ENCODE measurements at places on chromosomes 4 and X.

DNA sequence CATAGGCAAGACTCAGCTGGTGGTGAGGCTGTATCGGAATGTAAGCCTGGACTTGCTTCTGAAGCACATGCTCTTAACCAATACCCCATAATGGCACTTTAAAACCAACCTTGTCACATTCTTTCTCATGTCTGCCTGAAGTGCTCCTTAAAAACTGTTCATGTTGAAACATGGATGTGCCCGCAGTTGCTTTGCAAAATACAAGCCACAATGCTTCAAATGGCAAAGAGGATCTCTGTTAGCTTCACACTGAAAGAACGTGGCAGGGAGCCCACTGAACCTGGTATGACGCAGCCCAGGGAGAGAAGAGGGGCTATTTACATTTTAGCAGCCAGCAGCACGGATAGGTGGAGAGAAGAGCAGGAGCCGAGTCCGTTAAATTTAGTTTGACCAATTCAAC, 29.3 kb downstream of the SOD3 start:
- DNase-seq: no peak

- DNase-seq: no peak
Observed at GRCh38 chr4:183636503-183636902, 22.5 kb downstream of the RWDD4 start.

- no peak for DNase-seq
Observed at GRCh38 chr4:124846306-124846705, 133.8 kb upstream of the ANKRD50 start.

DNA sequence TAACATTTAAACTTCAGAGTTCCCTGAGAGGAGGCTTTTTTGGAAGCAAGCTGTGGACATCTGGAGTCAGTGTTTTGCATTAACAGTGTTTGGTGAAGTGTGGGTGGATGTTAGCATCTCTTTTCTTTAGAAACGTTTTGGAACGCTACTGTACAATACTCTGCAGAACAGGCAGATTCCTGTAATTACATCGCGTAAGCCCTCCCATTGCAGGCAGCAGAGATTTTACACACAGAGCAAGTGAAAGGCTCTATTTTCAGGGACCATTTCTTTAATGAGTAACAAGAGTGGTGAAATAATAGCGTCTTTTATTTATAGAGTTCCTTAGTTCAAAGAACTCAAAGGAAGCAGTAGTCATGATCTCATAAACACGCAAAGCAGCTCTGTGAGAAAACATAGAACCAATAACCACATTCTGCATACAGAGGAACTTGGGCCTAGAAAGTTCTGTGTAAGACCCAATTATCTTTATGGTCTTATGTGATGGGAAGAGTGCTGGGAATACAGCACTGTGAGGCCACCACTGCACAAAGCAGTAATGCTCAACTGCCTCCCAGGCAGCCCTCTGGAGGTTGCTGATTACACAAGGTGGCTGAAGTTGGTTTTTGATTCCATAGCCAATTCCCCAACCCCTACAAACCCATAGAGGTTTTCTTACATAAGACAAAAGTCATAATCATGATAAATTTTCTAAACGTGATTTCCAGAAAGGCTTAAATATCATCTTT, 298.7 kb upstream of the EPHA5 start:
- no peak for DNase-seq

DNA sequence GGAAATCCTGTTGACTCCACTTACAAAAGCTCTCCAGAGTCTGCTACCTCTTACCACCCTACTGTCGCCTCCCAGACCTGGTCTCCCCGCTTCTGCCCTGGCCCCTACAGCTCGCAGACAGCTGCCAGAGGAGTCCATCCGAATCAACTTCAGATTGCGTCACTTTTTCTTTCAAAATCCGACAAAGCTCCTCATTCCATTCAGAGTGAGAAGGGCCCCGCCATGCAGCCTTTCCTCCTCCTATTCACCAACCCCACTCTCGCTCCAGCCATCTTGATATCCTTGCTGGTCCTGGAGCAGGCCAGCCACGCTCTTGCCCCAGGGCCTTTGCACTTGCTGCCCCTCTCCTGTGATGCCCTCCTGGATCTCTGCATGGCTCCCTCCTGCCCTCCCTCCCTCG, 5.2 kb upstream of the OPN1LW start:
- DNase-seq: no peak

- DNase-seq: no peak
Observed at GRCh38 chr4:138200236-138200590, 41.9 kb downstream of the SLC7A11 start.

DNA sequence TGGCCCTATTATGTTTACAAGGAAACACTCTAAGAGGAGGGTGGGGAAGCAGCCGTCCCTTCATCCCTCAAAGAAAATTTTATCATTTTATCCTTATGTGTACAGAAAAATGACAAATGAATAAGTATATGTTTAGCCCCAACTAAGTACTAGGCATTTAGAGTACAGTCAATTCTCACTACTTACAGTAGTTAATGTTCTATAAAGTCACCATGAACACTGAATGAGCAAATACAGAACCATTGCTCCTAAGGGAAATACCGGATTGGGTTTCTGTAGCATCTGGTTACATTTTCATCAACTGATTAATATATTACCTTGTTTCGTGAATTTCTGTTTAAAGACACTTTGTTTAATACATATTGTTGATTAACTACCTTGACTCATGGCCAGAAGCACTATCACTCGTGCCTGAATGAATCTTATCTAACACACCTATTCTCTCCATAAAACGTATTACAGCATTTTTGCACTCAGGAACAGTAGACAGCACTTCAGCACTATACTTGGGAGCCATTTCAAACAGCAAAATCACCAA, 109.3 kb downstream of the ASB9 start:
- no peak for DNase-seq

DNA sequence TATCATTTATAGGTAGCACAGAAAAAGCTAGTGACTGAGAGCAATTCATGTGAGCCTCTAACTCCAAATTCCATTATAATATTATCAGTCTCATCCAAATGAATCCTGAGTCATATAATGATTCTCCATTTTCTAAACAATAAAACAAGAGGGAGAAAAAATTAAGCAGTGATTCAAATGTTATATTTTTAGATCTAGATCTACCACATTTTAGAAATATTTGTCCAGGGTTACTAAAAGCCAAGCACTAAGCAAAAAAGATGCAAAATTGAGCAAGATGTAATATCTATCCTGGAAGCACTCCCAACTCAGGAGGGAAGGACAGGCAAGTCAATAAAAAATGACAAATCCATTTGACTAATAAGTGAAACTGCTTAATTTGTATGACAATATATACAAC, 172.8 kb downstream of the FBXW7 start:
- no peak for DNase-seq

GRCh38 chrX:132594129-132594528, 105.3 kb upstream of the MBNL3 start:
- DNase-seq: no peak

DNA sequence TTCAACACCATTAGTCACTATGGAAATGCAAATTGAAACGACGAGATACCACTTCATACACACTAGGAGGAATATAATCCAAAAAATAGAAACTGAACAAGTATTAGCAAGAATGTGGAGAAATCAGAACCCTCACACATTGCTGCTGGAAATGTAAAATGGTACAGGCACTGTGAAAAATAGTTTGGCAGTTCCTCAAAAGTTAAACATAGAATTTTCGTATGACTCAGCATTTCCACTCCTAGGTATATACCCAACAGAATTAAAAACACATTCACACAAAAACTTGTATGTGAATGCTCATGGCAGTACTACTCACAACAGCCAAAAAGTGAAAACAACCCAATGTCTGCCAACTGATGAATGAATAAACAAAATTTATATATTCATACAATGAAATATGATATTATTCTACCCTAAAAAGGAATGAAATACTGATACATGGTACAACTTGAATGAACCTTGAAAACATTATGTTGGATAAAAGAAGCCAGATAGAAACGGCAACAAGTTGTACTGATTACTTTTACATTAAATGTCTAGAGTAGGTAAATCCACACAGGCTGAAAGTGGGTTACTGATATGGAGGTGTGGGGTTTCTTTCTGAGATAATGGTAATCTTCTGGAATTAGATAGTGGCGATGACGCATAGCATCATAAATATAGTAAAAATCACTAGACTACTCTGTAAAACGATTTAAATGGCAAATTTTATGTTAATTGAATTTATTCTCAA, 22.3 kb downstream of the TEC start:
- DNase-seq: no peak

DNA sequence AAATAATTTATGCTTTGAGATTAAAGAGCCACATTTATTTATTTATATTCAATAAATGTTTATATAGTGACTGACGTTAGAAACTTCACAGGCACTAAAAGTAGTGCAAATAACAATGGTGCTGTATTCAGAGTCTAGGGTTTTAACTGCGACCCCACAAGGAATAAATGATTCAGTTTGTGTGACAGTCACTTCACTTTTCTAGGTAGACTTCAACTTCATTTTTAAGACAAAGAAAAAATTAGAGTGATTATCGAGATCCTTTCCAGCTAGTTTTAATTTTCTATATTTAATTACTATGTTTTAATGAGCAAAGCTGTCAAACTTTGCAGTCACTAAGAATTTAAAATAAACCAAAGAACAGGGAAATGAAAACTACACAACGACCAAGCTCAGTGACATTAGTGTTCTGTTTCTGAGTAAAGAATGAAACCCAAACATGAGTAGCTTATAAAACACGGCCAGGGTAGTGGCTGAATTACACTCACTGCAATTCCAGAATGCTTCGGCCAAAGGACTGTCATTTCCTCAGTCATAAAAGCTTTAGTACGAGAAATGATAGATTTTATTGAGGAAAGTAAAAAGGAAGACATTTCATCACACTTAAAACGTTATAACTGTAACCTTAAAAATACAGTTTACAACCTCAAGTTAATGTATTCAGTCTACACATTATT, 38.6 kb downstream of the ADGRA3 start:
- DNase-seq: no peak

DNA sequence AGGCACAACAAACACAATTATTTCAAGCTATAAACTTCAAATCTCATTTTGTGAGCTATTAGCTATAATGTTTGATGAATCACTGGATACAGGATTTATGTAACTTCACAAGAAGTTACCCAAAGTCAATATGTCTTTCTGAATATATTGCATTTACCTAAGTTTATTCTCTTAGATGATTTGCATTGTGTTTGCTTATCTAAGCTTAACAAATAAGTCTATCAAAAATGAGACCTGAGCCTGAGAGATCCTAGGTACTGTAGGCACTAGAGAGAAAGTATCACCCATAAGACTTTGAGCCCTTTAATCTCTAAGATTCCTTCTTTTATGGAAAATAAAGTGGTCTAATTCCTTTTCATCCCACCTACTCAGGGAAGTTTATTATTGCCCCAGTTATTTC, 178.2 kb downstream of the NAF1 start:
- no peak for DNase-seq

DNA sequence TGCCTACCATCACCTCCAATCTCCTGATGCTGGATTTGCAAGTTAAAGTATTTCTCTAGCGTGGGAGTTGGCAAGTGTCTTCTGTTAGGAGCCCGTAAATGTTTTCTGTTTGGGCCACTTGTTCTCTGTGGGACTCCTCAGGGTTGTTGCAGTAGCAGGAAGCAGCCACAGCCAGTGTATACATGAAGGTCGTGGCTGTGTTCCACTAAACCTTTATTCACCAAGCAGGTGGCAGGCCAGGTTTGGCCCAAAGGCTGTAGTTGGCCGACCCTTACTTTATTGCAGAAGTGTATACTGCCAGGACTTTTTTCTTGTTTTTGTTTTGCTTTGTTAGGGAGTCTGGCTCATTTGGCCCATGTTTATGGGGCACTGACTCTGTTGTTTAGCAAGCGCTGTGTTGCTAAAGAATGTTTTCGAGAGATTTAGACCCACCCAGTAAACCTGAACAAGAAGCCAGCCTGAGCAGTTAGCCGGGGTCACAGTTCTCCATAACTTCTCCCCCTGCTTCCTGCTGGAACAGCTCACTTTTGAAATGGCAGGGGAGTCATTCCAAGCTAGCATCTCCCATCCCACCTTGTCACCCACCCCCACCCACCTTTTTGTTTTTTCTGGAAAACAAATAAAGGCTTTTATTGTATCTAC, 58.8 kb downstream of the SHROOM2 start:
- no peak for DNase-seq

GRCh38 chr4:5524446-5525299, 183.7 kb downstream of the EVC2 start:
- DNase-seq: no peak

- no peak for DNase-seq
Observed at GRCh38 chr4:53587135-53587534, 4.2 kb downstream of the LNX1 start.

DNA sequence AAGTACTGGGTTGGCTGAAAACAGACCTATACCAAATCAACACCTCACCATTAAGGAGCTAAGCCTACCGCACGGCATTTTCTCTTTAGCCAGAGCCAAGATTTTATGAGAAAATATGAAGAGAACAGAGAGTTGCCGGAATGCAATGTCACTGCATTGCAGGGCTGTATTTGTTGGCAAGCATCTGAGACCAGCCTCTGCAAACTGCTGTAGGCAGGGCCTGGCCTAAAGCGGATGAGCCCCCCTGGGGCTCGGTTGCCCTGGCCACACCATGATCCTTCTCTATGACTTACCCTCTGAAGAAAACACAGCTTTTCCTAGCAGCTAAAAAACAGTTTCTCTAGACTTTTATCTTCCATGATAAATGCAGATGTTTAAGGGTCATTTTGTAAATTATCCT, 120.5 kb upstream of the SORBS2 start:
- no peak for DNase-seq

GRCh38 chr4:100797791-100798190, 280.0 kb upstream of the EMCN start:
- no peak for DNase-seq

DNA sequence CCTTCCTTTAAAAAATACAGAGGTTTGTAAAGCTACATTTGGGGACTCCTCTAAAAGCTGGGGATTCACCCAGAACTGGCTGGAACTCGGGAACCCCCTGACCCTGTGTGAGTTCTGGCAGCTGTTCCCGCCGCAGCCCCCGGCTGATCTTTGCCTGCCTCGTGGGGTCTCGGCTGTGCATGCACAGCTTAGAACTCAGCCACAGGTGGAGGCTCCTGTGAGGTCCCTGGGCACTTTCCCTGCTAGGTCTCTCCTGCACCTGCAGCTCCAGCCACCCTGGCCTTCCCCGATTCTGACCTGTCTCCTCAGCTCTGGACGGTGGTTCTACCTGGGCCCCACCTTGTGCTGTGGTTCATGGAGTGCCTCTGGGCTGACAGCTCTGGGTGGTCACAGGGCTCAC, 48.6 kb upstream of the HGFAC start:
- DNase-seq: no peak

- DNase-seq: no peak
Observed at GRCh38 chr4:18691431-18692200, 670.1 kb upstream of the LCORL start.

GRCh38 chrX:19646282-19646681, 131.0 kb upstream of the MAP3K15 start:
- DNase-seq: no peak

GRCh38 chrX:13064599-13065143, 20.3 kb upstream of the FAM9C start:
- DNase-seq: no peak

- DNase-seq: no peak
Observed at GRCh38 chr4:150237110-150237872, 159.0 kb downstream of the DCLK2 start.

DNA sequence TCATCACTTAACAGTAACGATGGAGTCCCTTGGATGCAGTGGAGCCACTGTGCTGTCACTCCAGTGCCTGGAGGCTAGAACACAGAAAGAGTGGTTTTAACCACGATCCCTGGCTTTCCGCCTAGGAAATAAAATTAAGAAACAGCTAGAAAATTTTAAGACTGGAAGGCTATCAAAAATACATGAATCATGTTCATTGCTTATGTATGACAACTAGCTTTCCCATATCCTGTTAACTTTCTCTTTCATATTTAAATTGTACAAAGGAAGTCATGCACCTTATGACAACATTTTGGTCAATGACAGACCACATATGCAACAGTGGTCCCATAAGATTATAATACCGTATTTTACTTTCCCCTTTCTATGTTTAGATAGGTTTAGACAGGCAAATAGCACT, 115.1 kb downstream of the GALNTL6 start:
- no peak for DNase-seq
